Activated CD8-positive, alpha-beta T cell treated with anti-CD3 and anti-CD28 coated beads for 36 hours (primary cell): ENCODE measurements at places on chromosomes 13 and 19. TPM values are rescaled to one million over a fixed set of nuclear protein-coding genes. Genes with fewer than 3 reads are reported as not detected.

- H3K36me3 ChIP-seq = peaks cover 10% of the 10 kb centered on the region
- peak within 1 kb of the TSS; percentile 84 for H3K4me3 ChIP-seq
- peak; percentile 64 for DNase-seq
- H3K27me3 ChIP-seq = peaks cover 18% of the 10 kb centered on the region
Observed at GRCh38 chr19:23116802-23117571, at the start of gene ZNF730. Gene ZNF730, plus strand, starts transcription at chr19:23117025. Its CDS starts 149 bp downstream, at chr19:23117174.

- H3K27ac ChIP-seq = no peak overlapping the region
- no peak overlapping the region for H3K4me3 ChIP-seq
- no peaks in the 10 kb centered on the region for H3K27me3 ChIP-seq
- peaks cover 11% of the 10 kb centered on the region for H3K4me1 ChIP-seq
- peaks cover 6% of the 10 kb centered on the region for H3K36me3 ChIP-seq
Observed at GRCh38 chr19:8373867-8374813, 10.2 kb downstream of the ANGPTL4 start.

DNA sequence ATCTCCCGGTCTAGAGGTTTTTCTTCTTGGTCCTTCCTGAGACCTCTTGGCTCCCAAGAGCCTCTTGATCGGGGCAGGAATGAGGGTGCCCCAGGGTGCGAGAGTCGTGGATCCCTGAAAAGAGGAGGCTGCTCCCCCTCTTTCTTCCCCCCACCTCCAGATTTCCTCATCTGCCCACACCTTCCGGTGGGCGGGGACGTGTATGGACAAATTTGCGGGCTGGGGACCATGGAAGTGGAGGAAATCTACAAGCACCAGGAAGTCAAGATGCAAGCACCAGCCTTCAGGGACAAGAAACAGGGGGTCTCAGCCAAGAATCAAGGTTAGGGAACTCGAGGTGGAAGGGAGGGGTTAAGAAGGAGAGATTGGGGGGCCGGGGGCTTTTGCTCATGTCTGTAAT lies at the start of gene MCEMP1:
MCEMP1 (plus strand) TSS at position 237 of the 400 bp plus-strand sequence; CDS start at position 268, 31 bp downstream.
- peaks cover 2% of the 10 kb centered on the region for H3K36me3 ChIP-seq
- H3K4me3 ChIP-seq = no peak within 1 kb of the TSS
- peaks cover 34% of the 10 kb centered on the region for H3K27me3 ChIP-seq
- no peak within 1 kb of the TSS for H3K27ac ChIP-seq
- peaks cover 47% of the 10 kb centered on the region for H3K4me1 ChIP-seq
- no peak for DNase-seq

DNA sequence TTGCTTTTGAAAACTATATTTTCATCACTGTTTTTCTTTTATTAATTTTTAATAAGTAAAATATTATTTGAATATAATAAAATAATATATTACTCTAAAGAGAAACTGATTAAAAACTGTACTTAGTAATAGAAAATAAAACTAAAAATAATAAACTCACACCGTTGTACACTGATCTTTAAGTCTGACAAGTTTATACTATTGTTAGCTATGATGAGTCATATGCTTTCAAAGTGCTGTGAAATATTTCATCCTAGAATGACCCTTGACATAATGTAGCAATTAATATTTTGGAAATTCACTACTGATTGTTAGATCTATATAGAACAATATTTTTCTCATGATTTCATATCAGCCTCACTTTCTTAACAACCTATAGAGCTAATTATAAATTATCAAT lies 1040.6 kb upstream of the SPRY2 start:
- no peaks in the 10 kb centered on the region for H3K27me3 ChIP-seq
- no peak for DNase-seq
- H3K4me1 ChIP-seq = no peaks in the 10 kb centered on the region
- H3K36me3 ChIP-seq = no peaks in the 10 kb centered on the region
- no peak overlapping the region for H3K4me3 ChIP-seq
- H3K27ac ChIP-seq = no peak overlapping the region

GRCh38 chr19:32038021-32038920 lies 307.1 kb upstream of the ZNF507 start:
- no peak for DNase-seq
- peaks cover 10% of the 10 kb centered on the region for H3K27me3 ChIP-seq
- no peaks in the 10 kb centered on the region for H3K36me3 ChIP-seq
- no peak overlapping the region for H3K4me3 ChIP-seq

DNA sequence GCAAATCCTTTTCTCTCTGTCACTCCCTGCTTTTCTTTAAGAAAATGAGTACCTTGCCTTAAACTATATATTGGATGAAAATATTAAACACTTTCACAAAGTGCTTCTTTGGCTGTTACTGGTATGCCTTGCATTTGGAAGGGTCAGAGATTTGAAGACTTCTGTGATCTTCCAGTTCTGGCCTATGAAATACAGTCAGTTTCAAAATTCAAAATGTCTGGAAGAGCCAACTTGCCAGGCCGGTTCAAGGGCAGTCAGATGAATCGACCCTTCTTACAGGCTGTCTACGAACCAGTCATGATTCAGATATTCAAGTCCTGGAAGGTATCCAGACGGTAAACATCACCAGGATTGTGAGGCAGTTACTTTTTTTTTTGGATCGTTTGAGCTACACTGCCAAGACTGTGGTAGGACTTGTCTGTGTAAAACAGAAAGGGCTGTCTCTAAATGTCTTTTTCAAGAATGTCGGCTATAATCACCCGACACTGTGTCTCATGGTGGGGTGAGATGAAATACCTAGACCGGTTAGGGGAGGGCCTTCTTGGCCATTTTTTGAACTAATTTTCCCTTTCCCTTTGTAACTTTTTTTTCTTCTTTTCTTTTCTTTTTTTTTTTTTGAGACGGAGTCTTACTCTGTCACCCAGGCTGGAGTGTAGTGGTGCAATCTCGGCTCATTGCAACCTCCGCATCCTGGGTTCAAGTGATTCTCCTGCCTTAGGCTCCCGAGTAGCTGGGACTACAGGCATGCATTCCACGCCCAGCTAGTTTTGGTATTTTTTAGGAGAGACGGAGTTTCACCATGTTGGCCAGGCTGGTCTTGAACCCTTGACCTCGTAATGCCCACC lies 11.2 kb downstream of the ACTN4 start:
- H3K4me1 ChIP-seq = peaks cover 61% of the 10 kb centered on the region
- no peak overlapping the region for H3K27ac ChIP-seq
- DNase-seq = no peak

GRCh38 chr19:48858984-48859710 lies 9.3 kb downstream of the PLEKHA4 start:
- H3K36me3 ChIP-seq = no peaks in the 10 kb centered on the region
- H3K27ac ChIP-seq = peak overlapping the region; percentile 90
- DNase-seq = peak; percentile 90
- no peaks in the 10 kb centered on the region for H3K27me3 ChIP-seq
- peak overlapping the region; percentile 96 for H3K4me3 ChIP-seq

GRCh38 chr19:17091758-17092333 lies 16.3 kb downstream of the MYO9B start:
- H3K36me3 ChIP-seq = peaks cover 13% of the 10 kb centered on the region
- H3K27me3 ChIP-seq = no peaks in the 10 kb centered on the region
- peak; percentile 42 for DNase-seq
- no peak overlapping the region for H3K27ac ChIP-seq
- peaks cover 50% of the 10 kb centered on the region for H3K4me1 ChIP-seq

DNA sequence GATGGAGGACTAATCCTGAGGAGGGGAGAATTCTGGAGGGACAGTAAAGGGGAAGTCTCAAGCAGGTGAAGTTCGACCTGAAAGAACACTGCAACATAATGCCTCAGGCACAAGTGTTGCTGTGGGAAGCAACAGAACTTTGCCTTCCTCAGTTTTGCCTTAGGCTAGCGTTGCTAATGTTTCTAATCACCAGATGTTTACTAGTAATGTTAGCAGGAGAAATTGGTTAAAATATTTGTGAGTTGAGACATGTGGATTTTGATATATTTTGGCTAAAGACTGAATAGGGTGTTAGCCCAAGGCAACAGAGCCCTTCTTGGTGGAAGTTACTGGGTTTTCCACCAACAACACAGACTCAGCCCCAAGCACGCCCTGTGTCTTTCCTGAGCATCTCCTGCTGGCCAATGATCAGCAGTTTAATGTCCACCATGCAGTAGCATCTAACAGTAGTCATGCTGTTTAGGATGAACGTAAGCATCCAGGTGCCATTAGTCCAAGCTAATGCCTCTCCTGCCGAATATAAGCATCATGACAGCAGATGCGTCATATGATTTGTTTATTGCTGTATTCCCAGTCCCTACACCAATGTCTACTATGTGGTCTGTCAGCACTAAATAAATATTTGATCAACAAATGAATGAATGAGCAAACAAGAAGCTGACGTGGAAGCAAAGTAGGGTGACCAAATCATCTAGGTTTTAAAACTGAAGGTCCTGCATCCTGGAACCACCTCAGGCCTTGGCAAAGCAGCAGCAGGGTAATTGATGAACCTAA lies 511.9 kb upstream of the HTR2A start:
- H3K27ac ChIP-seq = no peak overlapping the region
- no peak overlapping the region for H3K4me3 ChIP-seq
- H3K27me3 ChIP-seq = no peaks in the 10 kb centered on the region
- no peaks in the 10 kb centered on the region for H3K4me1 ChIP-seq

- peak overlapping the region; percentile 94 for H3K27ac ChIP-seq
- H3K27me3 ChIP-seq = no peaks in the 10 kb centered on the region
- H3K36me3 ChIP-seq = peaks cover 9% of the 10 kb centered on the region
- peak; percentile 71 for DNase-seq
Observed at GRCh38 chr19:35206379-35206778, 22.2 kb downstream of the FAM187B start.

- peaks cover 12% of the 10 kb centered on the region for H3K27me3 ChIP-seq
- no peak for DNase-seq
- H3K36me3 ChIP-seq = no peaks in the 10 kb centered on the region
- no peak overlapping the region for H3K4me3 ChIP-seq
- H3K4me1 ChIP-seq = peaks cover 17% of the 10 kb centered on the region
Observed at GRCh38 chr13:28542804-28543203, 47.9 kb upstream of the FLT1 start.

DNA sequence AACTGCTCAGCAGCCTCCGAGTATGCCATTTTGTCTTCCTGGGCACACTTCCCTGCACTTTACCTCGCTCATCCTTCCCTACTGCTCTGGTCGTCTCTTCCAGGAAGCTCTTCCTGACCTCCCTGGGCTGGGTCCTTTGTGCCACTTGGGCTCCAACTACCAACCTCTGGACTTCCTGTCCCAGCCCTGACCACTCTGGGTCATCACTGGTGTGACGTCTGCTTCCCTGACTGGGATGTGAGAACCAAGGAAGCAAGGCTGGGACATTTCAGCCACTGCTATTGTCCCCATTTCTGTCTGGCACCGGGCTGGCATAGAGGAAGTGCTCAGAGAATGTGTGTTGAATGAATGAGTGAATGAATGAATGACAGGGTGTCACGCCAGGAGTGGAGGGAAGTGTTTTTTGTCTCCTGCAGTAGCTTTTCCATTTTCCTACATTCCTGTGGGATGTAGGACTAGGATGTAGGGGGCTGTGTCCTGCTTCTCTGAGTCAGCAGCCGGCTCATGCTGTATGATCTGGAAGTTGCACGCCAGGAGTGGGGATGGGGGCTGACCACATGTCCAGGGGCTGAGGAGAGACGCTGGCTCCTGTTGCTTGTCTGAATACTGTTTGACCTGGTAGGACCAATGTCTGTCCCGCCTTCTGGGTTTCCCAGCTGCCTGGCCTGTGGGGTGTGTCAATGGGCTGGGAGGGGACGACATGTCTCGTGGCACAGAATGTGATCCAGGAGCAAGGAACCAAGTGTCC lies 14.7 kb downstream of the NOVA2 start:
- H3K4me3 ChIP-seq = no peak overlapping the region
- no peaks in the 10 kb centered on the region for H3K36me3 ChIP-seq
- no peaks in the 10 kb centered on the region for H3K4me1 ChIP-seq

Gene DIRAS1
- not detected for total RNA-seq

Gene GZMM
- total RNA-seq = 52.7 TPM

Gene CTXN1
- total RNA-seq = 0.74 TPM
